ENCODE measurements at places on chromosomes 6 and 20.

GRCh38 chr6:157221049-157221816, 102.1 kb downstream of the TMEM242 start:
- peak; percentile 63 for DNase-seq

DNA sequence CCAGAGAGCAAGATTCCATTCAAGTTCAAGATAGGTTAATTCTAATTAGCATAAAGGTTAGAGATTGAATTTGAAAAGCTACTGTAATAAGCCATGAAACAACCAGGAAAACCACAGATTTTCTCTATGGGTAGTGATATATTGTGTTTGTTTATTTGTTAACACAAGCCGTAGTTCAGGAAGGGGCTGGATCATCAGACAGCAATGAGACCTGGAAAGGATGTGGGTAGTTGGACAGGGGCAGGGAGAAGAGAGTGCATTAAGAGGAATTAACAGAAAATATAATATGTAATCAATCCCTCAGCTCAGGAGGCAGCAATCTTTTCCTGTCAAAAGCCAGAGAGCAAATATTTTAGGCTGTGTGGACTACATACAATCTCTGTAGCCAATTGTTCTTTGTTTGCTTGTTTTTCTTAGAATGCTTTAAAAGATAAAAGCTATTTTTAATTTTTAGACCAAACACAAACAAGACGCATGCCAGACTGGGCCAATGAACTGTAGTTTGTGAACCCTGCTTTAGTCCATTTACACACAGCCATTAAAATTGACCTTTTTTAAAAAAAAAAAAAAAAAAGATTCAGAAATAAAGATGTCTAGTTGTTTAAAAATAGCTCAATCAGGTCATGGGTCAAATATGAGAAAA, 398.7 kb upstream of the MARCKS start:
- peak; percentile 35 for DNase-seq

DNA sequence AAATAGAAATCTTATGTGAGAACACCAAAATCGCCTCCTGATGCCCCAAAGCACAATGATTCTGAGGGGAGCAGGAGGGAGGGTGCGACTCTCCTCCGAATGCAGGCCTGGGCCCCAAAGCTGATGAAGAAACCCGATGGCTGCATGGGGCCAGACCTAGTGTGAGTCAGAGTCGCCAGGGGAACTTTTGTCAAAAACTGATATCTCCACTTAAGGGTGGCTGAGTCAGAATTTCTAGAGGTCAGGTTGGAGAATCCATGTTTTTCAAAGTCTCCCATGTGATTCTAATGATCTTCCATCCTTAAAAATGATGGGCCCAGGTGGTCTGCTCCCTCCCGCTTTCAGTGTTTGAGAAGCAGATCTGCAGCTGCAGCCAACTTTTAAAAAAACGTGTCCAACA, 172.8 kb downstream of the BACH2 start:
- no peak for DNase-seq

- DNase-seq = no peak
These were observed 235.2 kb downstream of the SOX4 start for GRCh38 chr6:21828704-21829103.

GRCh38 chr6:167547328-167547692, 222.4 kb downstream of the TTLL2 start:
- DNase-seq = no peak

GRCh38 chr6:134680021-134680420, 269.9 kb downstream of the ALDH8A1 start:
- no peak for DNase-seq

DNA sequence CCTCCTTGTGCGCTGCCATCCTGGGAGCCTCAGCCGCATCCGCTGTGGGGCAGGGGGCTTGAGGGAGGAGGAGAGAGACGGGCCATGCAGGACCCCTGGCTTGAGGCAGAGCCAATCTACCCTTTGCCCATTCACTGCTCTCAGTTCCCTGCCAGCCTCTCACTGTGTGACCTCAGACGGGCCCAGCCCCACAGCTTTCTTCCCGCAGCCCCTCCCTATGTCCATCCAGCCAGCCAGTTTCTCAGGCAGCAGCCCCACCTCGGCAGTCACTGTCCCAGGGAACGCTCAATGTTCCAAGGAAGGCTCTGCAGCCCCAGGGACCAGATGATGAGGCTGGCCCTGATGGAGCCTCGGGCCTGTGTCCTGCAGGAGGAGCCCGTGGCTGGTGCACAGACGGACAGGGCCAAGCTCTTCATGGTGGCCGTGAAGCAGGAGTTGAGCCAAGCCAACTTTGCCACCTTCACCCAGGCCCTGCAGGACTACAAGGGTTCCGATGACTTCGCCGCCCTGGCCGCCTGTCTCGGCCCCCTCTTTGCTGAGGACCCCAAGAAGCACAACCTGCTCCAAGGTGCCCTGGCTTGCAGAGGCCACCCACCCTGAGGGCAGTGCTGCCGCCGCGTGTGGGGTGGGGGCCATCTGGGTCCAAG, 3.9 kb upstream of the TNFRSF6B start:
- no peak for DNase-seq

DNA sequence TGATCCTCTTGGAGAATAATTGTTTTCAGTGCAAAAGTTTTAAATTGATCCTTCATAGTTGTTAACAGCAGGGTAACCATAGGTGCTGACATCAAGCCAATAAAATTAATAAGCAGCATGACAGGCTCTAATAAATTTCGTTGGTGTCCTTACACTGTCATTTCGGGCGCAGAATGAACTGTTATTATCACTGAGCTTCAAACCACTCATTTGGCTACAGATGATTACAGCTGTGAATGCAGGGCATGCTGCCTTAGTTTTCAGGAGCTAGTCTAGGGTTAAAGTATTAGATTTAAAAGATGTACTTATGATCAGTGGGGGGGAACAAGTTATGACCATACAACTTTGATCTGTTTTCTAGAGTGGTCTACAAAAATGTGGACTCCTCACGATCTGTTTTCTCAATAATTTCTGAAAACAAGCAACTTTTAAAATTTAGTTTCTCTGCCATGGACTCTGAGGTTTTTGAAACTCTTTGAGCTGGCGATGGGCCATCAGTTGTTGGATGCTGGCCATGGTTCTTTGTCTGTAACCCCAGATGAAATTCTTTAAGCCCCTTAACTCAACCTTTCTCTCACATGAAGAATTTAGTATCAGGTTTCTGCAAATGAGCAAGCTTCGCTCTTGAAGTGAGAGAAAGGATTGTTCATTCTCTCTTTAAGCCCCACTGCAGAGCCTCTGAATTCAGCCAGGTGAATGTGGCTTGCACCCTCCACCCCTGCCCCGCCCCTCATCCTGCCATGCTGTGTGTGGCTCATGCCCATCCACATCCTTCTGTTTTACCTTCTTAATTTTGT, 99.1 kb upstream of the MTHFD1L start:
- peak; percentile 81 for DNase-seq

DNA sequence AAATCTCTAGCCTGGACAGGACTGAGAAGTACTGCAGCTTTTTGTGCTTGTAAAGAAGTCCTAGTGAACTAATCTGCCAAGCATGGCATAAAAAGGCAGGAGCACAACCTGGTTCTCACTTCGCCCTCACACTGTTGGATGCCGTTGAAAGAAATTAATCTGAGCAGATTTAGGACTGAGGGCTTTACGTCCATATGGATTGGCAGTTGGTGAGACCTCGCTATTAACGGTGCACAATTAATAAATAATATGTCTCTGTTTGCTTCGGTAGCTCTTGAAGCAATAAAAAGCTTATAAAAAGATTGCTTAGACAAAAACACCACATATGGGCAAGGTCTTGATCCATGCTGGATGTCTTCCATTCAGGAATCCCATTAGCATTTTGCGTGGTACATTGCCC, 185.6 kb upstream of the EPHA7 start:
- peak; percentile 15 for DNase-seq

- peak; percentile 51 for DNase-seq
These were observed 38.3 kb upstream of the HMGCLL1 start for GRCh38 chr6:55617272-55617671.

DNA sequence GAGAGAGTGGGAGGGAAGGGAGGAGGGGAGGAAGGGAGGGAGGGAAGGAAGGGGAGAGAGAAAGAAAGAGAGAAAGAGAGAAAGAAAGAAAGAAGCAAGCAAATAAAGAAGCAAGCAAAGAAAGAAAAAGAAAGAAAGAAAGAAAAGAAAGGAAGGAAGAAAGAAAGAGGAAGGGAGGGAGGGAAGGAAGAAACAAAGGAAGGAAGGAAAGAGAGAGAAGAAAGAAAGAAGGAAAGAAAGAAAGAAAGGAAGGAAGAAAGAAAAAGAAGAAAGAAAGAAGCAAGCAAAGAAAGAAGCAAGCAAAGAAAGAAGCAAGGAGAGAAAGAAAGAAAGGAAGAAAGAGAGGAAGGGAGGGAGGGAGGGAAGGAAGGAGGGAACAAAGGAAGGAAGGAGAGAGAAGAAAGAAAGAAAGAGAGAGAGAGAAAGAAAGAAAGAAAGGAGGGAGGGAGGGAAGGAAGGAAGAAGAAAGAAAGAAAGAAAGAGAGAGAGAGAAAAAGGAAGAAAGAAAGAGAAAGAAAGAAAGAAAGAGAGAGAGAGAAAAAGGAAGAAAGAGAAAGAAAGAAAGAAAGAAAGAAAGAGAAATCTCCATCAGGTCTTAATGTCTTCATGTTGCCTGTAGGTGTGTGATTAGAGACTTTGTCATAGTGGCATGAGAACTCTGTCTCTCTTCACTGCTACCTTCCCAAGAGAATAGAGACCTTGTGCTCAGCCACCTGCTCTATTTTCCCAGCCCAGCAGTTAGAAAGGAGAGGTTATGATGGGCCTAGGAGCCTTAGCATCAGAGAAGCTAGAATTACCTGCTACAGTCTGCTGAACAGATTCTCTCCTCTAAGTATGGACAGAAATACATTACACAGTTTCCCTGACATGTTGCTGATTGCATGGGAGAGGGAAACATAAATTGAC, 5.0 kb downstream of the SEMG1 start:
- peak; percentile 33 for DNase-seq

DNA sequence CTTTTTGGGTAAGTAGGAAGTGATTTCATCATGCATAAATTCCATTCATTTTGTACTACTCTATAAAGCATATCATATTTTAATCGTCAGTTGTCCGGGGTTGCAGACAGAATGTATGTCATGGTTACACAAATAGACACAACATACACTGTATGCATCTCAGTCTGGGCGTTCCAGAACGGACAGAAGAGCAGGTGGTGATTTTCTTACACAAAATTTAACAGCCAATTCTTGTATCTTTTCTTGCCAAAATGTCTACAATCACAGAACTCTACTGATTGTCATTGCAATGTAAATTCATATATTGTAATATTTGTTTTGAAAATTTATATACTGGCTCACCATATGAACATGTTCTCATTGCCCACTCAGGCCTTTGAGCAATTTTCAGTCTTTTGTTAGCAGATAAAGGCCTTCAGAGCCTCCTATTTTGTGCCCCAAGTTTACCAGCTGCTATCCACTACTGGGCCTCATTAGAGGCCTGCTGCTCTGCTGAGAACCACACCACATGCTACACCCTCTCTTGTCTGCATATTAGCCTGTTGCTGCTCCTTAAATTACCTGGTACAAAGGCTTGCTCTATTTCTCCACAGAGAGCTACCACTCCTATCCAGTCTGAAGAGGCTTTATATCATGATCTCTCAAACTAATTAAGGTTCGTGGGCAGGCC, 61.5 kb downstream of the PRDM13 start:
- DNase-seq = peak; percentile 72

DNA sequence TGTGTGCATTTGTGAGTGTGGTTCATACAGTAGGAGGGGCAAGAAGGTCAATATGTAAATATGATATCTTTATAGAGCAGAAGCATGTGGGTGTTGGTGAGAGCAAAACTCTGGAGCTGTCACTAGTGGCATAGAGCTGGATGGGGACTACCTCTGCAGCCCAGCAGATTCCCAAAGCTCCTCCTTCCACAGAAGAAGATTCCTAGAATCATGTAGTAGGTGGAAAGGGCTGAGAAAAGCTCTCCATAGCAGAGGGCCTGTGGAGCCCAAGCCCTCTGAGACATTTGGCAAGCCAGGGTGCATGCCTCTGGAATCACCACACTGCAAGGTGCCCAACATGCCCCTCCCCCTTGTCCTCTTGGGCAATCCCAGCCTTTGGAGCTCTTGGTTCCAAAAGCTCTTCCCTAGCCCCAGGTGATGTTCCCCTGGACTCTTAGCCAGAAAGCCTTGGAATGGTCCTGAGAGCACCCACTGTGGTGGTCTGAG, 233.2 kb downstream of the LRFN2 start:
- no peak for DNase-seq

- DNase-seq = peak; percentile 18
These were observed 238.1 kb upstream of the IRAK1BP1 start for GRCh38 chr6:78629154-78629721.

GRCh38 chr6:11223286-11223864, 9.1 kb downstream of the NEDD9 start:
- DNase-seq = peak; percentile 33

DNA sequence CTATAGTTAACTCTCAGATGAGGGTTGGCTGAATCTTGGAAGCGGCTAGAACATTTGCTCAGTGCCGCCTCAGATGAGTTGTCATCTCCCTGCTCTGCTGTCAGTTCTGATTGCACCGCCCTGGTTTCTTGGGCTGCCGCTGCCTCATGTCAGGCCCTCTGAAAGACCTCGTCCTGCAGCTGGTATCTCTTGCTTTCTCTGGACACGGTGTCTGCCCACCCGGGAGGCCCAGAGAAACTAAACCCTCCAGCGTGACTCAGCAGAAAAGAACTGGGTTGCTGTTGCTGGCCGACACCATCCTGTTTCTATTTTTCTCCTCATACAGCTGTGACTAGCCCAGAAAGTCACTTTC, 355.4 kb downstream of the CD83 start:
- DNase-seq = no peak

DNA sequence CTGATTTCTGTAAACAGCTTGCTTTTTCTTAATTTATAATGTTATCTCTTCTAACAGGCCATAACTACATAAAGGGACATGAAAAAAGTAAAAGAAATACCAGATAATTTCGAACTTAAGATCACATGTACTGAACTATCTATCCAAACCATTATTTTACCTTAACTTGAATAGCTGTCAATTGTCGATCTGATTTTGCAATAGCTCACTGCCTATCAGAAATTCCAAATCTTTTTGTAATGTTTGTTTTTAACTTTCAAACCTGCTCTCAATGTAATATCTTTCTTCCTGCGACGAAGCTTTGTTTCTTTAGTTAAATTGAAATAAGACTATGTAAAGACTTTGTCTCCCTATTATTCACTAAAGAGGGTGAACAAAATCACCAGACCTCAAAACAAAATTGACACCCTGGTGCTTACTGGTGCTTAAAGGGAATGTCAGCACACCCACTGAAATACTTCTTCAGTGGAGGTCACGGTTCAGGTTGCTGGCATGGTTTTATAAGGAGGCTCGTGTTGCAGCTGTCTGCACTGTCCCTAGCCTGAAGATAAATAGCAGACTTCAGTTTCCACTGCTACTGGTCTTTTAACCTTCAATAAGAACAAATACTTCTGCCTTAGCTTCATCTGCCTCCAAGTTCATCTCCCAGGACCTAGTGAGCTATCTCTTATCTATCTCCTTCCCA, 117.5 kb upstream of the QKI start:
- no peak for DNase-seq
